ENCODE measurements at places on chromosomes 13 and 19.

- DNase-seq, result no peak
Observed at GRCh38 chr19:4849019-4849418, 17.5 kb upstream of the TICAM1 start.

DNA sequence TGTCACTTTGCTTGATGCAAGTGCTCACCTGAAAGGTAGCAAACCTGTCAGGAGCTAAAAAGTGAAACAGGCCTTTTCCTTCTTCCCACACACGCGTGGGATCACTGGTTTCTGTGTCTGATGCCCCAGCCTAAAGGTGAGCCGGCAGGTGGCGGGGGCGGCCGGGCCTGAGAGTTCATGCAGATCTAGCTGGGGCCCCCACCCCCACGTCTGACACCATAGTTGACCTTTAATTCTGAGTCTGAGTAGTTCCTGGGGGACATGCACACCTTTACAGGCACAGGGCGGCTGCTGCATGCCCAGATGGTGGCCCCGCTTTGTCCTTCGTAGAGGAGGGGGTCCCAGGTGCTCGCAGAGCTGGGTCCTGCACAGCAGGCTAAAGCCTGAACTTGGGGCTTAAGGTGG is 345.3 kb downstream of the TEX29 start:
- DNase-seq, result no peak

- DNase-seq, result no peak
Observed at GRCh38 chr13:111968336-111969010, 98.5 kb upstream of the SOX1 start.

DNA sequence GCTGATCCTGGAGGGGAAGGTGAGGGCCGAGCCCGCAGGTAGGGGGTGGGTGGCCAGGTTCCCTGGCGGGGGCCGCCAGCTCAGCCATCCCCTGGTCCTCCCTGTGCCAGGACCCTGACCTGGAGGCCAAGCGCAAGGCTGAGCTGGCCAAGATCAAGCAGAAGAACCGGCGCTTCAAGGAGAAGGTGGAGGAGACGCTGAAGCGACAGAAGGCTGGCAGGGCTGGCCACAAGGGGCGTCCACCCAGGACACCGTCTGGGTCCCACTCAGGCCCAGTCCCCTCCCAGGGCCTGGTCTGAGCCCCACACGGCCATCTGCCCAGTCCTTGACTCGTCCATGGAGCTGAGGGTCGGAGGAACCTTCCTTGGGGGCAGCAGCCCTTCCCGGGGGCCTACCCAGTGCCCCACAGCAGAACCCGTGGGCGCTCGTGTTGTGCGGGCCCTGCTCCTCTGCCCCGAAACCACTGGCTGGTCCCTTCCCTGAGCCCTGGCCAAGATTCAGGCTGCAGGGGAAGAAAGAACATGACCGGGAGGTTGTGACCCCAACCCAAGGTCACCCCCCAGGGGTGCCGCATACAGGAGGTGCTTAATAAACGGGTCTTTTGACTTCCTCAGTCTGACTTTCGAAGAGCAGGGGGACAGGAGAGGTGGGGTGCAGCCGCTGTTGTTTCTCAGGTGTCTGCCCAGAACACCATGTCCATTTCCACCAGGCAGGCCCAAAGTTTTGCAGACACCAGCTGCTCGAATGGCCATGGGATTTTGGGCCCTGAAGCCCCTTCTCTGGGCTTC is 8.7 kb downstream of the DDX49 start:
- no peak for DNase-seq

- no peak for DNase-seq
Observed at GRCh38 chr13:30289533-30289932, 17.8 kb downstream of the KATNAL1 start.

DNA sequence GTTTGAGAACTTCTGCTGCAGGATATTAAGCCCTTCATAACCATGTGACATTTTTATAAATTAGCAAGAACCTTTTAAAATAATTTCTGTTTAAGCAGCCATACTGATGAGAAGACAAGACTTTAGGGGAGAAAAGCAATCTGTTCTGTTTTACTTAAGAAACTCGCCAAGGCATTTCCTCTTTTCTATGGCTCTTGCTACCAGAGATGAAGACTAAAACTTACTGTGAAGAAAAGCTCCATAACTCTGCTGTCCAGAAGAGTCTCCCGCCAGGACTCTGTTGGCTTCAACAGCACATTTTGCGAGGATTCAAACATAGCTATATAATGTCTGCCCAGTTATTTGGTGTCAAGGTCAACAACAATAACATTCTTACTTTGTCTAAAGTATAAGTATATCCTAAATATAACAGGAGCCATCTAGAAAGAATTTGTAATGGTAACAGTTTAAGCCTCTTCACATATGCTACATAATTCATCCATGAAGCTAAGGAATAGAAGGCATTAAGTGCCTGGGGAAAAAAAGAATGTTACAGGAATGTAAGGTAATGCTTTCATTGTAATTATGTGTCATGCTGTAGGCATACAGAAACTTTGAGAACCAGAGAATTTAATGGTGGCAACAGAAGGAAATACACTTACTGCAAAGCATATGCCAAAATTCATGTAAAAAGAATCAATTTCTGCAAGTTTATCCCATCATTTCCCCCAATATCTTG is 53.2 kb upstream of the EEF1AKMT1 start:
- no peak for DNase-seq

GRCh38 chr13:44382635-44383145 is 9.1 kb downstream of the SERP2 start:
- no peak for DNase-seq

GRCh38 chr19:56301886-56302620 is 12.6 kb downstream of the ZSCAN5A start:
- DNase-seq, result no peak

DNA sequence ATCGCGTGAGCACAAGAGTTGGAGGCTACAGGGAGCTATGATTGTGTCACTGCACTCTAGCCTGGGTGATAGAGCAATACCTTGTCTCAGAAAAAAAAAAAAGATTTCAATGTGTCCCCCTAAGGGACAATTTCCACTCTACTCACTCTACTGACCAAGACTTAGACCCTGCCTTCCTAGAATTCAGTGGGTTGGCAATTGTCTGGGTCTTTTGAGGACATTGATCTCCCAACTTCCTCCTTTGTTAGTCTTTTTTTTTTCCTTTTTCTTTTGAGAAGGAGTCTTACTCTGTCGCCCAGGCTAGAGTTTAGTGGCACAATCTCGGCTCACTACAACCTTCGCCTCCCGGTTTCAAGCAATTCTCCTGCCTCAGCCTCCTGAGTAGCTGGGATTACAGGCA is 2.2 kb downstream of the SPTBN4 start:
- DNase-seq, result no peak

GRCh38 chr13:53054569-53054968 is 26.0 kb downstream of the OLFM4 start:
- no peak for DNase-seq

- DNase-seq, result no peak
Observed at GRCh38 chr19:45354241-45354842, 13.8 kb downstream of the KLC3 start.

DNA sequence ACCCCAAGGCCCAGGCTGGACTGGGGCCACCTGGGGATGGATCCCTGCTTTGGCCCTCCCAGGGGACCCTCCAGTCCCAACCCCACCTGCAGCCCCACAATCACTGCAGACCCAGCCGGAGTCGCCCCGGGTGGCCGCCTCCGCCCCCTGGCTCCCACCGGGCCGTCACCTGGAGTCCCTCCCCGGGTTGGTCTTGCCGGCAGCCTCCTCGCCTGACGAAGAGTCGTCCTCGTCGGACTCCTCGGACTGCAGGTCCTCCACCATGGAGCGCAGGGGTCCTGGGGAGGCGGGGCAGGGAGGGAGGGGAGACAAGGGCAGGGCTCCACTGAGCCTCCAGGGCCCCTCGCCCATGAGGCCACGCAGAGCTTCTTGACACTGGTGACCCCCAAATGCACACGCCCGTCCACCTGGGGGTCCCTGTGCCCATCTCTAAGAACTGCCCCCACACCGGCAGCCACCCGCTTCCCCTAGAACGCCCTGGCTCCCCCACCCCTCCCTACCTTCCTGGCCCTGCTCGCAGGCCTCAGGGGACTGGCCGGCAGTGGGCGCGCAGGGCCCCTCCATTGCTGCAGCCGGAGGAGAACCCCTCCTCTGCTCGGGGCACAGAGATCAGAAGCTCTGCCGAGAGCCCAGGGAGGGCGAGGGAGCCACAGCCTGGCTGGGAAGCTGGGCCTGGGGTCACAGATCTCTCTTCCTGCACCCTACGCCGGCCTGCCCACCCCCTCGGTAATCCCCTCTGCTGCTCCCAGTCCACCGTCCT is 63.4 kb downstream of the MLLT1 start:
- no peak for DNase-seq

DNA sequence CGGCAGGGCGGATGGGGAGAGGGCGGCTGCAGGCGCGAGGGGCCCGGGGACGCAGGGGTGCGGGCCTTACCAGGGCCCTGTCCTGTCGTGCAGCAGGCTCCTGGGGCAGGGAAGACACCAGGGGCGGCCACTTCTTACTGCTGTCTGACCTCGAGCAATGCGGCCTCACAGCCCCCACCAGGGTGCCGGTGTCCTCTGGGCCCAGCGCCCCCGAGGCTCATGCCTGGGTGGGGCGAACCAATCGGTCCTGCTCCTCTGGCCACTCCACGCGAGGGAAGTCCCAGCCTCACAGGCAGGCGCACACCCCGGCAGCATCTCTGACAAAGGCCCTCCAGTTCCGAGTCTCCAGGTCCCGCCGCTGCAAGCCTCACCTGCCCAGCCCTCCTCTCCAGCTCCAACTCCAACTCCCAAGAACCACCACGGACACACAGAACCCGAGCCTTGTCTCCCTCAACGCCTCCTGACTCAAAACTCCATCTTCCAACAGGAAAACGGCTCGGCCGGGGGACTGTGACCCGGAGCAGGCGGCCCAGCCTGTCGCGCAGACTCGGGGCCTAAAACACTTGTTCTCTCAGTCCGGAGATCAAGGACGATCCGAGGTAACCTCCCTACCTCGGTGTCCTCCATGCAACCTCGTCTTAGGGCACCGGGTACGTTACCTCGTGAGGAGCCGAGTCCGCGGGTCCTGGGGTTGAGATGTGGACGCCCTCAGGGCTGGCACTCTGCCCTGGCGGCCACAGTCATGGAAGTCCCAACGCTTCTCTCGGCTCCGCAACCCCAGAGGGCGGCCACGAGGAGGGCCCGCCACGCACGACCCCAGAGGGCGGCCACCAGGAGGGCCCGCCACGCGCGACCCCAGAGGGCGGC is 6.5 kb downstream of the FGF22 start:
- DNase-seq, result no peak

DNA sequence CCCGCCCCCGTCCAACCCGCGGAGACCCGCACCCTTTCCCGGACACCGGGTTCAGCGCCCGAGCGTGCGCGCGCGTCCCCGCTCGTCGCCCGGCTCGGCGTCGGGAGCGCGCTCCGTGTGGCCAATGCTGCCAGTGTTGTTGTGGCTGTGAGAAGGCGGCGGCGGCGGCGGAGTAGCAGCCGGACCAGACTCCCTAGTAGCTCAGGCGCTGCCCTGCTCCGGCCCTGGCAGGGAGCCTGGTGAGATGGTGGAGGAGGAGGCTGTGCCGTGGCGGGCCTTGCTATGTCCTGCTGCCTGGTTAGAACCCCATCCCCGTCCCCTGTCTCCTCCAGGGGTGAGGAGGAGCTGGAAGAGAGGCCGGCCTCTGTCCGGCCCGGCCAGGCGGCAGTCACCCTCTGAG is 553.2 kb downstream of the TUBA3C start:
- no peak for DNase-seq

- no peak for DNase-seq
Observed at GRCh38 chr19:46015687-46016425, 7.0 kb downstream of the PGLYRP1 start.

DNA sequence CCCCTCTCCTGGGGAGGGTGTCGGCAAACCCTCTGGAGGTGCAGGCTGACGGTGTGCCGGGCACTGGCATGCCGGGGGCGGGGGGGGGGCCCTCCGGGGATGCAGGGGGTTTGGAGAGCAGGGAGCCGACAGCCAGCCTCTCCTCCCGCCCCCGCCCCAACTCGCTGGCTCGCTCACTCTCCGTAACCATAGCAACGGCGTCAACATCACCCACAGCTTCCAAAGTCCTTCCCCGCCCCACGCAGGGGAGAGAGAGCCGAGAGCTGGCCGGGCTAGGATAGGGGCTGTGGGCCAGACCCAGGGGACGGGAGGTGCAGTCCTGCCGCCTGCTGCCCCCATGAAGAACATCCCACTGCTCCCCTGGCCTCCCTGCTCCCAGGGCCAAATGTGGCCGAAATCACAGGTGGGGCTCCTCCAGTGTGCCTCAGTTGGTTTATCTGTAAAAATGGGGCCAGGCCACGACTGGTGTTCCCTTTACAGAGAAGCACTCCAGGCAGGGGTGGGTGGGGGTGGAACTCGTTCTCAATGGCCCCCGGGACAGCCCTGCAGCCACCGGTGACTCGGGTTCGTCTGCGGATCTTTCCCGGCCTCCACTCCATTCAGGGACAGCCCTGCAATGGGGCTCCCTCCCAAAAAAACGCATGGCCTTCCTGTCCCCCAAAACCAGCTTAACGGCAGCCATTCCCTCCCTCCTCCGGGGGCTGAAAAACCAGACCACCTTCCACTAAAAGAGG is 3.2 kb downstream of the KLF16 start:
- no peak for DNase-seq

DNA sequence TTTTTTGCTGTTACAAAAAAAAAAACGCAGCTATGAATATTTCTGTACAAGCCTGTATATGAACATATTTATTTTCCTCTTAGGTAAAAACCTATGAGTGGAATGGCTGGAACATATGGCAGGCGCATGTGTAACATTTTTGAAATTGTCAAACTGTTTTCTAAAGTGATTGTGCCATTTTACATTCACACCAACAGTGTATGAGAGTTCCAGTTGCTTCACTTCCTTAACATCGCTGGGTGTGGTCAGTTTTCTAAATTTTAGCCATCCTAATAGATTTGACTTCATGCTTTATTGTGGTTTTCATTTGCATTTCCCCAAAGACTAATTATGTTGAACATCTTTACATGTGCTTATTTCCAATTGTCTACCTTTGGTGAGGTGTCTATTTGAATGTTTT is 306.8 kb downstream of the KCNRG start:
- DNase-seq, result no peak

- DNase-seq, result no peak
Observed at GRCh38 chr13:105960326-105960725, 575.1 kb downstream of the EFNB2 start.

Measured in NCI-H1105 (cell line).